Activated CD4-positive, CD25-positive, alpha-beta regulatory T cell treated with anti-CD3 and anti-CD28 coated beads, Interleukin-2, amount 50 U/mL, for 16 hours (primary cell): ENCODE measurements at places on chromosomes 1 and 21.
A peak's percentile ranks its signal among the peaks of the same experiment; 100 is the strongest.

GRCh38 chr1:221457685-221458446 is 284.0 kb downstream of the DUSP10 start:
- no peak for DNase-seq

- no peak for DNase-seq
Observed at GRCh38 chr1:23627069-23627735, 64.4 kb upstream of the RPL11 start.

- DNase-seq = no peak
Observed at GRCh38 chr1:50425376-50426107, 2.3 kb upstream of the DMRTA2 start.

- DNase-seq = no peak
Observed at GRCh38 chr1:218462116-218462515, 117.0 kb downstream of the TGFB2 start.

GRCh38 chr1:244074559-244075171 is 23.6 kb downstream of the ZBTB18 start:
- DNase-seq = peak; percentile 39

- DNase-seq = no peak
Observed at GRCh38 chr1:24793447-24794129, 48.3 kb downstream of the CLIC4 start.

DNA sequence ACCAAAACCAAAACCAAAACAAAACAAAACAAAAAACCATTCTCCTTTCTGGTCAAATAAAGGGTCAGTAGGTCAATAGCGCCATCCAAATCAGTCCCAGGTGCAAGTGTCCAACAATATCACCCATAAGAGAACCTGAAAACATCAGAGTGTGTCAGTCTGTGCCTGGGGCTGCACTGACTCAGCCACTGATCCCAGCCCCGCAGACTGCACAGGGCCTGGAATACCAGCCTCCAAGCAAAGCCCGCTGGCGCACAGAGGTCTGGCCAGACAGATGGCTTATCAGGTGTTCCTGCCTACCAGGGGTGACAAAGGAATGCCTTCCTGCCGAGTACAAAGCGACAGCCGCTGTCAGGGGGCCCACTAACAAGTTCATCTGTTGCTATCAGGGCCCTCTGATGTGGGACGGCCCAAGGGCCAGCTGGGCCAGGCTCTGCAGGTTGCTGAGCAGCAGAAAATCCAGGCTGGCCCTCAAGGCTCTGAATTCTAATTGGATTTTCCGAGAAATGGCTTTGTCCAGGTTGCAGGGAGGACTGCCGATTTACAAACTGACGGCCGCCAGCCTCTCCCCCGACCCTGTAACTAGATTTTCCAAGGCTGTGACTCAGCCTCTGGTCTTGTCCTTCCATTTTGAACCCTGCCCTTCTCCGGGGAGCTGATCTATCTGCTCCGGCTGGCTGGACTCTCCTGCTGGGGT is 13.7 kb upstream of the TMEM51 start:
- no peak for DNase-seq

DNA sequence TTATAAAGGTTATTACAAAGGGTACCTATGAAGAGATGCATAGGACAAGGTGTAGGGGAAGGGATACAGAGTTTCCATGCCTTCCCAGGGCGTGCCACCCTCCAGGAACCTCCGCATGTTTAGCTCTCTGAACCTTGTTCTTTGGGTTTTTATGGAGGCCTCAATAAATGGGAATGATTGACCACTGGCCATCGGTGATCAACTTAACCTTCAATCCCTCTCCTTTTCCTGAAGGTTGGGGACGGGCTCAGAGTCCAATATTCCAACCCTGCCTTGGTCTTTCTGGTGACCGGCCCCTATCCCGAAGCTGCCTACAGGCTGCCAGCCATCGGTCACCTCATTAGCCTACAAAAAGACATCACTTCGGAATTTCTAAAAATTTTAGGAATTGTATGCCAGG is 11.7 kb downstream of the CD244 start:
- no peak for DNase-seq

GRCh38 chr1:228799924-228800323 is 64.6 kb downstream of the RHOU start:
- no peak for DNase-seq

- DNase-seq = no peak
Observed at GRCh38 chr1:184352776-184353175, 34.1 kb upstream of the C1orf21 start.

DNA sequence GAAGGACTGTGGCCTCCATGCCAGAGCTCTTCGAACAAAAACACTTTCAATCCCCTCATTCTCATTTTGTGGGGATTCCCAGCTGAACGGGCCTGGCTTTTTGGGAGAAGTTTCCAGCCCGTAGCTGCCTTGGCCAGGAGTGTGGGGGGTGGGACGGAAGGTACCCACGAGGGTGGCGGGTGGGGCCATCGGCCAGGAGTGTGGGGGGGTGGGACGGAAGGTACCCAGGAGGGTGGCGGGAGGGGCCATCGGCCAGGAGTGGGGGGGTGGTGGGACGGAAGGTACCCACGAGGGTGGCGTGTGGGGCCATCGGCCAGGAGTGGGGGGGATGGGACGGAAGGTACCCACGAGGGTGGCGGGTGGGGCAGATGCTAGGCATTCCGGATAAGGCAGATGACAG is 71.7 kb upstream of the ZBTB18 start:
- DNase-seq = no peak

- no peak for DNase-seq
Observed at GRCh38 chr1:167563579-167564246, 10.2 kb upstream of the CREG1 start.

GRCh38 chr1:37478890-37479254 is 4.5 kb downstream of the ZC3H12A start:
- DNase-seq = no peak

- DNase-seq = no peak
Observed at GRCh38 chr1:44170281-44170823, 28.9 kb upstream of the KLF18 start.

- DNase-seq = no peak
Observed at GRCh38 chr1:100941098-100941527, 45.2 kb downstream of the SLC30A7 start.

- DNase-seq = no peak
Observed at GRCh38 chr1:248631354-248632008, 3.4 kb downstream of the OR2T11 start.

DNA sequence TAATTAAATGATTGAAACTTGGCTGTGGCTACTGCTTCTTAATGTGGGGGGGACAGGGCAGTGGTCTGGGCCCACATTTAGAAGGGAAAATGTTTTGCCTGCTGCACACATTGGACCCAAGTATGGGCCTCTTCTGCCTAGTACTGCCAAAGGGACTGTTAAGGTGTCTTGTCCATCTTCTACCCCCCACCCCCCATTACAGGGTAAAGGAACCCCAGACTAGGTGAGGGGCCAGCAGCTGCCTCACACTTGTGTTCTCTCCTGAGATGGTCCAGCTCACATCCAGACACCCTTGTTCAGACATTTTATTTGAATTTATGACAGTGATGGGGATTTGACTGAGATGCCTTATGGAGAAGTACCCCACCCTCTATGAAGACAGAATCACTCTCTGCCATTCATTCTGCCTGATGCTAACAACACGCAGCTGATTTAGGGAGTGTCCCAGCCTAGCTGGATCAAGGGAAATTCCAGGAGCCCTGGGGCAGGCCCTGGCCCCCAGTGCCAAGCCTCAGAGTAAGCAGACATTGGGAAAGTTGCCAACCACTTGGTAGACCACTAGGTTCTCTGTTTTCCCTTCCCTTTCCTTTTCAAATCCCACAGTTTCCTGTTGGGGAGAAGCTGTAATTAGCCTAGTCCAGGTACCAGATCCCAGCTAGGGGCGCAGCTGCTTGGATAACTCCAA is 42.1 kb downstream of the YARS1 start:
- DNase-seq = no peak

GRCh38 chr1:194194724-194195123 is 1008.3 kb upstream of the B3GALT2 start:
- no peak for DNase-seq

GRCh38 chr1:200153277-200154055 is 126.0 kb downstream of the NR5A2 start:
- peak; percentile 15 for DNase-seq

DNA sequence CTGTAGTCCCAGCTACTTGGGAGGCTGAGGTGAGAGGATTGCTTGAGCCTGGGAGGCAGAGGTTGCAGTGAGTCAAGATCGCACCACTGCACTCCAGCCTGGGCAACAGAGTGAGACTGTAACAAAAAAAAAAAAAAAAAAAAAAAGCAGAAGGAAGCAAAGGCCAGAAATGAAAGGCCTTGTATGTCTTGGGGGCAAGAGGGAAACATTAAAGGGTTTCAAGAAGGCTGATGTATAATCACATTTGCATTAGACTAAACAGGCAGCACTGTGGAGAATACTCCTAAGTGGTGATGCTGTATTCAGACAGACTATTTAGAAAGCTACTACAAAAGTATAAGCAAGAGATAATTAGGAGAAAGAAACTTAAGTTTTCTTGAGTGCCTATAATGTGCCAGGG is 10.4 kb downstream of the ANP32E start:
- DNase-seq = no peak

DNA sequence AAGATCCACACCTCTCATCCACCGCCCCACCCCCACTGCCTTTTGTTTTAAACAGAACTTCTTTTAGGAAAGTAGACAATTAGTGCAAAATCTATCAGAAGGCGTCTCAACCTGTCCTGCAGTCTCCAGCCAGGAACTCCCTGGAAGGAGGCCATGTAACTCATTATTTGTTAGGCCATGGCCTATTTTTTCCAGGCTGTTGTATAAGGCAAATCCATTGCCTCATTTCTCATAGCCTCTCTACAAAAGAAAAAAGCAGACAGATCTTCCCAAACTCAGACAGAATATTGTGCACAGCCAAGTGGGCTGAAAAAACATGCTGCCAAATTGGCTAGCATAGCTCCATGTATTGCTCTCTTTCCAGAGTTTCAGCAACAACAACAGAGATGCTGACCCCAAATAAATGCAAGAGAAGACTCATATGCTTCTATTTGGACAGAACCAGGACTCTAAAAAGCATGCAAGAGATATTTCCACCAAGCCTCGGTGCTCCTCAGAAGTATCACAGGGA is 770.7 kb upstream of the CXADR start:
- no peak for DNase-seq

GRCh38 chr1:213166852-213167251 is 115.8 kb downstream of the RPS6KC1 start:
- no peak for DNase-seq

DNA sequence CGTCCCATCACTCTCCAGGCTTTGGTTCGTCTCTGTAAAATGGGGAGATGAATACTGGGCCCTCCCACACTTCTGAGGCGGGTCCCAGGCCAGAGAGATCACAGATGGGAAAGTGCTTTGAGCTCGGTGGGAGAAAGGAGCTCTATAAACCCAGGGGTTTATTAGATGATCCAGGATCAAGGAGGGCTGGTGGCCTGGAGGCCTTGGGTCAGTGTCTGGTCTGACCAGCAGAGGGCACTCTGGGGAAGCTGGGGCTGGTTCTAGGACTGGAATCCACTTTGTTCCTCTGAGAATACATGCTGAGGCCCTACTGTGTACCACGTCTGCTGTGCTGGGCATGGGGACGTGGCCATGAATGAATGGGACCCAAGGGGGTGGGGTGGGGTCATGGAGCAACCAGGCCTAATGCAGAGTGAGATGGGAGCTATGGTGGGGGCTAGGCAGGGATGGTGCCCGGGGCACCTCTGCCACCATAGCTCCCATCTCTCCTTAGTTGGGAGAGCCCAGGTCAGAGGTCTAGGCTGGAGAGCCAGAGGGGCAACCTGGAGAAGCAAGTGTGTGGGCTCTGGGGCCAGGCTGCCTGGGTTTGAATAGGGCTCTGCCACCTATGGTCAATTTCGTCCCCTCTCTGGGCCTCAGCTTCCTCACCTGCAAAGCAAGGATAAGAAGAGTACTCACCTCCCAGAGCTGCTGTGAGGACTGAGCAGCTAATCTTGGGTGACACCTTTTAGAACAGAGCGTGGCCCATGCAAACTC is 9.0 kb upstream of the FAM131C start:
- DNase-seq = peak; percentile 22

DNA sequence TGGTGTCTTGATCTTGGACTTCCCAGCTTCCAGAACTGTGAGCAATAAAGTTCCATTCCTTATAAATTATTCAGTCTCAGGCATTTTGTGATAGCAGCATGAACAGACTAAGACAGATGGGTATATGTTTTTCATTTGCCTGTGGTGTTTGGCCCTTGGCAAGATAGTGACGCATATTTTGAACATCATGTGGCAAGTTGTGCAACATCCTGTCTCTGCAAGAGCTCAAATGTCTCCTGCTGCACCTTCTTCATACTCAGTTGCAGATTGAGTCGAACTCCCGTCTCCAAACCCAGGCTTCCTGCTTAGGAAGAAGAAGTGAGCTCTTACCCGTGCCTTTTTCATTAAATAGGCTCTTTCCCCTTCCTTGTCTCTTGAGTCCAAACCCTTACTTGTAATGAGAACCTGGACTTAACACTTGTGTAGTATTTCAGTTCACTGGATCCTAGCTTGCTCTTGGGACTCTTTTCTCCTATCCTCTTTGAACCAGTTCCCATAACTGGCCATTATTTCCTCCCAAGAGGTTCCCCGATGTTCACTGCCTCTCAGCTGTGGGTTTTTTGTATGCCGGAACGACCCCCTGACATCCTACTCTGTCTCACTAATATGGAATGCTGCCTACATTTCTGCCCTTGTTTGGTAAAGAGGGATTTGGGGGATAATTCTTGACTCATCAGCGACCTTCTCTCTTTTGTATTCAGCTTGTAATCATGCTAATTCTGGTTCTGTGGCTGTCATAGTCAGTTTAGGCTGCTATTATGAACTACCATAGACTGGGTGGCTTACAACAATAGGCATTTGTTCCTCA is 125.0 kb upstream of the KCNK2 start:
- DNase-seq = no peak
